ENCODE measurements at places on chromosomes 2 and 18.

DNA sequence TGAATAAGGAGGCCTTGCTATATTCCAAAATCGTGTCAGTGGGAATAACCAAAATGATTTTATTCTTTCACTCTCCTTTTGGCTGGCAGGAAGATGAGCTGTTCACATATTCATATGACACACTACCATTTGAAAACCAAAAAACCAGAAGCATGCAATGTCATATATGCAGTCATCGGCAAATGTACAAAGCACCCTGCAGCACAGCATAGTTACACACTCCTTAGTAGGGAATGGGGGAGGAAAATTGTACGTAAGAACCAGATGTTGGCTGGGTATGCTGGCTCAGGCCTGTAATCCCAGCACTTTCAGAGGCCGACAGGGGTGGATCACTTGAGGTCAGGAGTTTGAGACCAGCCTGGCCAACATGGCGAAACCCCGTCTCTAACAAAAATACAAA, 176.6 kb downstream of the GFPT1 start:
- DNase-seq, result no peak

- DNase-seq, result peak; percentile 65
Measured at GRCh38 chr2:67923696-67924095, 139.1 kb downstream of the C1D start.

DNA sequence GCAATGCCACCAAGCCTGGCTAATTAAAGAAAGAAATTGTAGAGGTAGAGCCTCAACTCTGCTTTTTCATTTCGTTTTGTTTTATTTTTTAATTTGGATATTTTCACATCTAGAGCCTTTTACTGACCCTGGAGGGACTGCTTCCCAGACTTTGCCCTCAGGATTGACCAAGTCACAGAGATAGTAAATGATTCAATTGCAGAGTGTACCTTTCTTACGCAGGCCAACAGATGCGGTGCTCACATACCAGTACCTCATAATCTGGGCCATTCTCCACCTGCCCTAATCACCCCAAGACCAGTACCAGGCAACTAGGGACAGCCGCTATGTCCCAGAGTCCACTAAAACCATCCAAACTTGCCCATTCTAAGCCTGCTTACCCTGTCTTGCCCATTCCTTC, 110.8 kb downstream of the DDX1 start:
- DNase-seq, result no peak

GRCh38 chr2:205139822-205140463, 542.4 kb upstream of the NRP2 start:
- peak; percentile 80 for DNase-seq

- DNase-seq, result no peak
Measured at GRCh38 chr18:77520767-77521166, 271.1 kb downstream of the GALR1 start.

- no peak for DNase-seq
Measured at GRCh38 chr2:15642815-15643500, 51.3 kb downstream of the DDX1 start.

DNA sequence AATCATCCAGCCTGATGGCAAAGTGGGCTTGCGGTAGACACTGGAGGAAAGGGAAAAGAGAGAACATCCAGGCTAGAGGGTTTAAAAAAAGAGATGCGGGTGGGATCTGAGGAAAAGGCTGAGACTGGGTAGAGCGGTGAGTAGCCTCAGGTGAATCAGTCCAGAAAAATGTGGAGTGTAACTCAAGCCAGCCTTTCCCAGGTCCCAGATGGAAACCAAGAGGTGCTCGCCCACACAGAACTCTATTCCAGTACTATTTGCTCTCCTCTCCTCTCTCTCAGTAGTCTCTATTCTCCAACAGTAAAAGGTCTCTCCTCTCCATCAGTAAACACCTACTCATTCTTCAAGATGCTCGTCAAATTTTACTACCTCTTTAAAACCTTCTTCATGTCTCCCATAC, 38.3 kb upstream of the NRP2 start:
- DNase-seq, result no peak

- DNase-seq, result peak; percentile 90
Measured at GRCh38 chr18:57803103-57803969, at the start of gene ATP8B1. TSS of gene ATP8B1 (minus strand) at chr18:57803315. CDS start at chr18:57731807, 71,508 bp downstream.

All from NCI-H69 (cell line).